Hippocampal formation (tissue), 2 donors: ENCODE measurements at places on chromosomes 3 and 15.

- no peak for DNase-seq
These were observed 94.7 kb downstream of the SSR3 start for GRCh38 chr3:156460206-156460611.

GRCh38 chr15:101262551-101262950 is 10.7 kb upstream of the CHSY1 start:
- no peak for DNase-seq

GRCh38 chr3:117622171-117622841 is 912.7 kb downstream of the TUSC7 start:
- peak; percentile 10 for DNase-seq

GRCh38 chr3:117719316-117719926 is 1009.8 kb downstream of the TUSC7 start:
- DNase-seq: peak; percentile 27

- no peak for DNase-seq
These were observed 2.1 kb upstream of the ZBBX start for GRCh38 chr3:167382155-167382554.

GRCh38 chr15:74489518-74490338 is 28.8 kb upstream of the UBL7 start:
- DNase-seq: peak; percentile 1

- peak; percentile 66 for DNase-seq
These were observed 1.3 kb downstream of the ARL6IP5 start for GRCh38 chr3:69085833-69086722.

DNA sequence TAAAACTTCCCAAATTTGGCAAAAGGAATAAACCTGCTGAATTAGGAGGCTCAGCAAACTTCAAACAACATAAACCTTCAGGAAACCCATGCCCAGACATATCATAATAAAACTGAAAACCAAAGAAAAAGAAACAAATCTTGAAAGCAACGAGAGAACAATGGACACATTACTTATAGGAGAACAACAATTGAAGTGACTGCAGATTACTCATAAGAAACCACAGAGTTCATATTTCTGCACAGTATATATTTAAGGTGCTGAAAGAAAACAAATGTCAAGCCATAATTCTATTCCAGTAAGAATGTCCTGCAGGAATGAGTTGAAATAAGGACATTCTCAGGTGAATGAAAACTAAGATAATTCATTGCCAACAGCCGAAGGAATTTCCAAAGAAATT is 80.8 kb upstream of the PROK2 start:
- DNase-seq: no peak

- no peak for DNase-seq
These were observed 81.9 kb upstream of the ADAMTSL3 start for GRCh38 chr15:83571820-83572707.

DNA sequence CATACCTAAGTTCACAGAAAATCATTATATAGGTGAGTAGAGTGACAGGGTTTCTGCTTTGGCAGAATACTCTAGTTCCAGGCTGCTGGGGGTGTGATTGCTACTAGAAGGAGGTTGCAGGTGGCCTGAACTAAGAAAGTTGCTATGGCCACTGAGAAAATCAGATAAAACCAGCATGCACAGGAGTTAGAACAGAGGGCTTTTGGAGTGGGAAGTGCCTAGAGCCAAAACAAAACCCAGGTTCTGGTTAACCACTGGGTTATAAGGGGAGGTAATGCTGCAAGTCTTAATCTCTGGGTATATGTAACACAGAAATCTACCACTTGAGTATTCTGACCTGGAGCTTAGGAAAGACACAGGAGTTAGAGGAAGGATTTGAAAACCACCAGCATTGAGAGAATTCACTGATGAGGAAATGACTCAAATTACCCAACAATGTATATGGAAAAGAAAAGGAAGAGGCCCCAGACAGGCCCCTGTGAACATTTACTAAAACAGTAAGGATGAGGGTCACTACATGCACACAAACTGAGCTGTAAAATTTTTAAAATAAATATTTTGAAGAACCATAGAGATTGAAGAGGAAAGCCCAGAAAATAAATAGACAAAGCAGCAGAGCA is 60.0 kb downstream of the PLOD2 start:
- no peak for DNase-seq

GRCh38 chr3:150830094-150830681 is 67.2 kb upstream of the SIAH2 start:
- no peak for DNase-seq

DNA sequence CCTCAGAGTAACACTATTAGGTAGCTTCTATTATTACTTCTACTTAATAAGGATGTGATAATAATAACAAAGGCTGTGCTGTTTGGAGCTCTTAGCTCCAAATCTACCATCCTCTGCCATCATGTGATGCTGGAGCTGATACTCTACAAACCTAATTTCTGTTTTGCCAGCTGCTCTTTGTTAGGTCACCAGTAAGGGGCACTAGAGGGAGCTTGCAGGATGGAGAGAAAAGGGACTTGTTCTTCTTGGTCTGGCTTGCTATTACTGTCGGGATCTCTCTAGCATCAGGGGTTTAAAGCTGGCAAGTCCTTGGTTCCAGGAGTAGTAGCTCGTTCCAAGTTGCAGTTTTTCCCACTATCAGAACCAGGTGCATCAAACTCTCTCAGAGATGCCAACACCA is 194.9 kb upstream of the KBTBD8 start:
- DNase-seq: no peak

GRCh38 chr15:81253846-81254245 is 57.2 kb downstream of the IL16 start:
- no peak for DNase-seq

DNA sequence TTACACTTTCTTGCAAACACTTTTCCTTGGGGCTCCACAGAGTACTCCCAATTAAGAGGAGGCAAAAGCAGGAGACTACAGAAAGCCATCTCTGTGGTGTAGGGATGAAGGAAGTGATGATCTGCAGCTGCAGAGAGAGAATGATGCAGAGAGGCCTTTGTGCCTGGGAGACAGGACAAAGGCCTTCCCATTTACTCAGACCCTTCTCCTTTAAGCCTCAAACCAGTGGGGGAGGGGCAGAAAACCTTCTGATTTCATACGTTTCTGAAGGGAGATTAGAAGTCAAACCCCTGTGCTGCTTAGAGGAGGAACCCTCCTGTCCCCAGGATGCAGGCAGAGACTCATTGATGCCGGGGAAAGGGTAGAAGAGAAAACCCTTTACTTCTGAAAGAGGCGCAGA is 130.8 kb downstream of the NEO1 start:
- DNase-seq: peak; percentile 2

GRCh38 chr3:128563439-128563838 is 70.4 kb upstream of the GATA2 start:
- DNase-seq: no peak

DNA sequence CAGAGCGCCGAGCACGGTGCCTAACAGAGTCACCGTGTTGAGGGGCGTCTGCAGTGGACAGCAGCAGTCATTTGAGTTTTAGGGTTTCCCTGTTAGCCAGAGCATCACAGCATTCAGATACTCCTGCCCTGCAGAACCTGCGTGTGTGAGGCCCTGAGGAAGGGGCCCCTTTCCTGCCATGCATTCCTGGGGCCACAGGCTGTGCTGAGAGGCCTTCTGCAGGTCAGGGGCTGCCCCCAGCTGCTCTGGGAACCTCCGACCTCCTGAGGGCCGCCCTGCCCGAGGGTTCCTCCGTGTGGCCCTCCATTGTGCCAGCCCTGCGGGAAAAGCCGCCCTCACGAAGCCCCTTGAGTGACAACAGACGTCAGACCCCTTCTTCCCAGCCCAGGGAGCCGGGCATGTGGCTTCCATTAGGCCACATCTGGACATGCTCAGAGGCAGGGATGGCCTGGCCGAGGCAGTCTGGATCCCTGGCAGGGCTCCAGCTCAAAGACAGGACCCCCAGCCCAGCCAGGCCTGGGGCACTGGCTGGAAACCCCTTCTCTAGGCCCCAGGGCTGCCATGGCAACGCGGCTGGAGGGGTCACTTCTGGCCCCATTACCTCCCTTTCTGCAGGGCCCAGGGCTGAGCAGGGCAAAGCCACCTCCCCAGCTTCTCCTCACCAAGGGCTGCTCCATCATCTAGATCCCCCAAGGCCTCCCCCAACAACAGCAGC is 25.3 kb downstream of the FBLN2 start:
- no peak for DNase-seq

GRCh38 chr3:195897081-195897852 is 11.1 kb downstream of the TNK2 start:
- DNase-seq: no peak

- no peak for DNase-seq
These were observed 30.0 kb downstream of the PAQR5 start for GRCh38 chr15:69328739-69329138.

GRCh38 chr15:39327005-39327730 is 253.7 kb upstream of the THBS1 start:
- DNase-seq: no peak

DNA sequence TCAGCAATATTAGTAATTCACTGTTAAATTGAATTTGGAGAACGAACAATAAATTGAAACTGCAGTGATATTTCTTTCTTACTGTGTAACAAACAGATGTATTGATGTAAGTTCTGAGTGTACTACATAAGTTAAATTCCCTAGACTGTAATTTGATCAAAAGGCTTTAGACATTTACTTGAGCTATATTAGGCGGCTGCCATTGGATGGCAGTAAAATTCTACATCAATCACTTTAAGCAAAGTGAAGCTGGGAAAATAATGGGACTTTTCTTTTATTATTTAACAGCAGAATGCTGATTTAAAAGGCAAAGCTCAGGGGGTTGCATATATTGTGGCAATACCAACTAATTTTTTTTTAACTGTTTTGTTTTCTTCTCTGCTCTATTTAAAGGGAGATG is 212.6 kb upstream of the PLSCR5 start:
- DNase-seq: peak; percentile 27

DNA sequence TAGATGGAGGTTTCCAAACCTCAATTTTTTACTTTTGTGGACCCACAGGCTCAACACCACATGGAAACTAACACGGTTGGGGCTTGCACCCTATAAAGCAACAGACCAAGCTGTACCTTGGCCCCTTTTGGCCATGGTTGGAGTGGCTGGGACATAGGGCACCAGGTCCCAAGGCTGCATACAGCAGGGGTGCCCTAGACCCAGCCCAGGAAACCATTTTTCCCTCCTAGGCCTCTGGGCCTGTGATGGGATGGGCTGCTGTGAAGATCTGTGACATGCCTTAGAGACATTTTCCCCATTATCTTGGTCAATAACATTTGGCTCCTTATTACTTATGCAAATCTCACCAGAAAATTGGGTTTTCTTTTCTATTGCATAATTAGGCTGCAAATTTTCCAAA is 337.0 kb upstream of the CADM2 start:
- no peak for DNase-seq

DNA sequence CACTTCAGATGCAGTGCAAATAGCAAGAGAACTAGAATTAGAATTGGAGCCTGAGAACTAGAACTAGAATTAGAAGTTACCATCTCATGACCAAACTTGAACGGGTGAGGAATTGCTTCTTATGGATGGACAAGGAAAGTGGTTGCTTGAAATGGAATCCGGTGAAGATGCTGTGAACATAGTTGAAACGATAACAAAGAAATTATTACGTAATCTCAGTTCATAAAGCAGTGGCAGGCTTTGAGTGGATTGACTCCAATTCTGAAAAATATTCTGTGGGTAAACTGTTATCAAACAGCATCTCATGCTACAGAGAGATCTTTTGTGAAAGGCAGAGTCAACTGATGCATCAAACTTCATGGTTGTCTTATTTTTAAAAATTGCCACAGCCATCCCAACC is 48.0 kb upstream of the GSK3B start:
- no peak for DNase-seq

- no peak for DNase-seq
These were observed 32.2 kb downstream of the ADGRG7 start for GRCh38 chr3:100641471-100642032.

GRCh38 chr3:6779140-6779539 is 81.8 kb upstream of the GRM7 start:
- DNase-seq: no peak

GRCh38 chr3:133384331-133385027 is 15.4 kb upstream of the BFSP2 start:
- DNase-seq: peak; percentile 44

DNA sequence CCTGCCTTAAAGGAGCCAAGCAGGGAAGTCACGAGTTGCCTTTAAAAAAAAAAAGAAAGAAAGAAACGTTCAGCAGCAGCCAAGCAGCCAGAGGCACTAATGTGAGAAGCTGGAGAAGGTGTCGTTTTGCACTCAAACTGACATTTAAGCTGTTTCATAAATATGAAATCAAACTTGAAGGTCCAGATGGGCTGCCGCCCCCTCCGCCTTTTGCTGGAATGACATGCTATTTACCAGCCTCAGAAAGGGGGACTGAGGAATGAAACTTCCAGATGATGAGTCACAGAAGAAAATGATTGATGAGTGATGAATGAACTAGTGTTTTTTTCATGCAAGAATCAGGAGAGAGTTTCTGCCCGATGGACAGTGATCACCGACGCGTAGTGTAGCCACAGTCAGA is 396.8 kb downstream of the IGSF11 start:
- no peak for DNase-seq

DNA sequence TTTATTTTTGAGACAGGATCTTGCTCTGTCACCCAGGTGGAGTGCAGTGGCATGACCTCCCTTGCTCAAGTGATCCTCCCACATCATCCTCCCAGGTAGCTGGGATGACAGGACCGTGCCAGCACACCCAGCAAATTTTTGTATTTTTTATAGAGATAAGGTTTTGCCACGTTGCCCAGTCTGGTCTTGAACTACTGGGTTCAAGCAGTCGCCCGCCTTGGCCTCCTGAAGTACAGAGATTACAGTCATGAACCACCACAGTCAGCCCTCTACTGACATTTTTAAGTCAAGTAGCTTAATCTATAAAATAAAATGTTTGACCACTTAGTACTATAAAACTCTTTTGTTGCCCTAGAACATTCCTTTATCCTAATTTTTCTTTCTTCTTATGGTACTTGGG is 198.8 kb downstream of the FNDC3B start:
- DNase-seq: no peak

GRCh38 chr15:52480990-52481389 is 47.7 kb downstream of the MYO5A start:
- DNase-seq: no peak

DNA sequence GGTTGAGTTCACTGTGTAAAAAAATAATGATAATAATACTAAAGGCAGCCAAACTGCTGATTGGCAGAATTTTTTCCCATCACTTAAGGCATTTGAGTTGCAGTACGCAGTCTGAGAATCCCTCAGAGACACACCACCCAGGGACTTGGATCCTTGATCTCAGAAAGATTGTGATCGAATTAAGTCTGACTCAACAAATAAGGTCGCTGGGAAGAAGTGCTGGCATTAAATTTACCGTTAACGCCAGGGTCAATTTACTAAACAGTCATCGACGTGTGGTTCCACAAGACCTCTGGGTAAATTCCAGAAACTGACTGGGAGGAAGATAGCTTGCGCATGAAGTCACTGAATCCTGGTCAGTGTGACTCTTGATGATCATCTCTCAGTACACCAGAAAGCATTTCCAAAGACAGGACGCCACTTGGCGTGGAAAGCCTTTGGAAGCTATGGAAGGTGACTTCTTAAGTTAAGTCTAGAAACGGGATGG is 48.3 kb upstream of the CGNL1 start:
- no peak for DNase-seq

- DNase-seq: peak; percentile 33
These were observed 79.1 kb upstream of the MEF2A start for GRCh38 chr15:99486371-99487336.
